ENCODE measurements at places on chromosomes 11 and 22.
A peak's percentile ranks its signal among the peaks of the same experiment; 100 is the strongest.

DNA sequence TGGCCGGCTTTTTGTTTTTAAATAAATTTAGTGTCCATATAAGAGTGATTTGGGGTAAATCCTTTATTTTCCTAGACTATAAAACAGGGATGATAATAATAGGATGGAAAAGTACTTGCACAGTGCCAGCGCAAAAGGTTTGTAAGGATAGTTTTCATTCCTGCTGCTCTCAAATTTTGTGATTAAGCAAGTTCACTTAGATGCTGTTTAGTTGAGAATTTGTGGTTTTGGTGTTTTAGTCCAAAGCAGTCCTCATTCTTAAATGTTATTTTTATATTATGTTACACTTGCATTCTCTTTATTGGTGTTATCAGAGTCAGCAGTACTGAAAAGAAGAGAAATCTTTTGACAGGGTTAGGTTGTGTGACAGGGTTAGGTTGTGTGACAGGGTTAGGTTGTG, 47.9 kb downstream of the PPP6R3 start:
- DNase-seq, result no peak

GRCh38 chr22:41382610-41383009, 868 bp downstream of the TEF start:
- no peak for DNase-seq

DNA sequence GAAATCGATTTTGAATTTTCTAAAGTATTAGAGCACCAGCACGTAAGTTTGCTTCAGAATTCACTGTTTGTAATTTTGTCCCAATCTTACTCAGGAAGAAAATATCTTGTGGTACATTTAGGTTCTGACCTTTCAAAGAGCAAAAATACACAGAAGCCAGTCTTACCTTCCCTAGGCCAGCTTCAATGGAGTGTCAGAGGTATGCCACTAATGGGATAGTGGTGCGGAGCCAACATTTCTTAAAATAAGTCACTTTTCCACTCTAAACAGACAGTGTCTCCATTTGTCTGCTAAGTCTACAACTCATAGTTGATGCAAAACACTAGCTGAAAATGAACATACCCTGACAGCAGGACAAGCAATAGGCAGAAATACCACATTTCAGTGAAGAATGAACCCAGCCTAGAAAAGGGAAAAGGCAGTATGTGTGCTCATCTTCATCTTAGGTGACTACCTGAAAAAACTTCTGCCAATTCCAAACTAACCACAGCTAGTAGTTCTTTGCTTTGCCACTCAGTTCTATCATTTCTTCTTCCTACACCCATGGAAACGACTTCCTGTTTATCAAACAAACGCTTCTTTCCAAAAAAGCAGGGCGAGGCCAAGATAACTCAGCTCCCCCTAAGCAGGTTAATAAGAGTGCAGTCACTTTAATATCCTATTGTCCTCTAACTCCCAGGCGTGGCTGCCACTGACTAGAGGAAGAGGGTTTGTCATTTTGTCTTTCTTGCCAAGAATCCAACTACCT, 94.0 kb upstream of the APOA1 start:
- DNase-seq, result peak; percentile 74

GRCh38 chr11:96260067-96260511, 82.9 kb downstream of the MAML2 start:
- DNase-seq, result no peak

- DNase-seq, result no peak
Observed at GRCh38 chr11:15035283-15035682, 38.1 kb upstream of the CALCB start.

- DNase-seq, result peak; percentile 45
Observed at GRCh38 chr11:44104481-44105294, 9.2 kb downstream of the EXT2 start.

- no peak for DNase-seq
Observed at GRCh38 chr11:44840521-44841251, 110.0 kb downstream of the TP53I11 start.

Data from activated CD4-positive, alpha-beta T cell treated with anti-CD3 and anti-CD28 coated beads, Interleukin-10, Interleukin-2, amounts not matched to agents 100 ng/mL and 50 ng/mL, durations not matched to agents 16 hours and 8 hours (primary cell).